Small intestine (tissue), 16 donors: ENCODE measurements at places on chromosomes 2 and 18. TPM values are rescaled to one million over a fixed set of nuclear protein-coding genes. Genes with fewer than 3 reads are reported as not detected.
A peak's percentile ranks its signal among the peaks of the same experiment; 100 is the strongest.

REG3G gene
- polyA plus RNA-seq: 5.1 TPM

DNA sequence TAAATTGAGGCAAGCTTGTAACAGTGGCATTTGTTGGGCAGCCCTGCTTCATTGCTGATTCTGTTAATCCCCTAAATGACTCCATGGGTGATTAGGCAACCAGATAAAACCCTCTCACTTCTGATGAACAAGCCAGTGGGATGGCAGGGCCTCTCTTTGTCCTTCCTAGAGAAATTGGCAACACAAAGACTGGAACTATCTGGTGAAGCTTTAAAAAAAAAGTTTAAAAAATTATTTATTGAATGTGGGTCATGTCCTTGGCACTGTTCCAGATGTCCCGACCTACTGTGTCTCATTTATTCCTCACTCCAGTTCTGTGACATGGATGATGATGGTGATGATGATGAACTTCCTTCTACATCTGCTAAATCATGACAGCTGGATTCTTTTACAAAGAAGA is 30.8 kb downstream of the NRP2 start:
- H3K4me3 ChIP-seq: no peak overlapping the region
- H3K27ac ChIP-seq: no peak overlapping the region
- H3K4me1 ChIP-seq: peaks cover 3% of the 10 kb centered on the region
- DNase-seq: no peak

DNA sequence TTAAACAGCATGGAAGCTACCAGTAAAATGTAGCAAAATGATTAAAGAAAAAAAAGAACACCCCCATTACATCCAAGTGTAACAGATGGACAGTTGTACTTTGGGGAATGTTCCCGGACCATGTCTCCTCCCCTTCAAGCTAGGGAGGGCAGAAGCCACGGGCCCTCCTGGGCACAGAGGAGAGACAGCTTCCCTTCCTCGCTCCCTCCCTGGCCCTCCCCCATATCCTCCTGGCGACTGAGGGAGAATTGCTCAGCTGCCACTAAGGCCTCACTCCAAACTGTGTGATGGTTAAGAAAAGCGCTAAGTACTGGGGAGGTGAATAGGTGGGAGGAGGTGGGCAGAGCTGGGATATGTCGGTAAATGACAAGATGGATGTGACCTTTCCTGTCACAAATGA is 358.0 kb downstream of the HRH4 start:
- peaks cover 3% of the 10 kb centered on the region for H3K27me3 ChIP-seq
- no peak overlapping the region for H3K4me3 ChIP-seq
- no peak for DNase-seq
- H3K4me1 ChIP-seq: no peaks in the 10 kb centered on the region

SKA1 gene
- 0.67 TPM for polyA plus RNA-seq

DNA sequence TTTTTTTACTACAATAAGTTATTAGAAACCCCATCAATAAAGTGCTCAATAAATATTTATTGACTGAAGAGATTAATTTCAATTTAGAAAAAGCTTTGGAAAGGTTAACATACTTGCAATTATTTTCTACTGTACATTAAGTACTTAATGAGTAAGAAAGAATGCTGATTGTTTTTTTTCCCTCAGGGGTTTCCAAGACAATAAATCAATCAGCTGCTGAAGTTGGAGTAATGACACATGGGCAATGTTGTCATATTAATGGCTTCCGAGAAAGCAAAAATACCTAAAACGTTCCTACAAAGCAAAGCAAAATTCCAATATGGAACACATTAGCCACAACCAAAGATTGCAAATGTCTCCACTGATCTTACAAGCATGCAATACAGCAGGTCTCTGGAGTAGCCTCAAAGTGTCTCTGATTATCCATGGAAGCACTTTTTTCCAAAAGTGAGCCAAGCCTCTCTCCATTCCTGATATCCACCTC is 66.7 kb downstream of the ZC3H6 start:
- no peak for DNase-seq
- H3K4me3 ChIP-seq: no peak overlapping the region
- peaks cover 21% of the 10 kb centered on the region for H3K4me1 ChIP-seq
- no peak overlapping the region for H3K27ac ChIP-seq
- H3K27me3 ChIP-seq: no peaks in the 10 kb centered on the region

DNA sequence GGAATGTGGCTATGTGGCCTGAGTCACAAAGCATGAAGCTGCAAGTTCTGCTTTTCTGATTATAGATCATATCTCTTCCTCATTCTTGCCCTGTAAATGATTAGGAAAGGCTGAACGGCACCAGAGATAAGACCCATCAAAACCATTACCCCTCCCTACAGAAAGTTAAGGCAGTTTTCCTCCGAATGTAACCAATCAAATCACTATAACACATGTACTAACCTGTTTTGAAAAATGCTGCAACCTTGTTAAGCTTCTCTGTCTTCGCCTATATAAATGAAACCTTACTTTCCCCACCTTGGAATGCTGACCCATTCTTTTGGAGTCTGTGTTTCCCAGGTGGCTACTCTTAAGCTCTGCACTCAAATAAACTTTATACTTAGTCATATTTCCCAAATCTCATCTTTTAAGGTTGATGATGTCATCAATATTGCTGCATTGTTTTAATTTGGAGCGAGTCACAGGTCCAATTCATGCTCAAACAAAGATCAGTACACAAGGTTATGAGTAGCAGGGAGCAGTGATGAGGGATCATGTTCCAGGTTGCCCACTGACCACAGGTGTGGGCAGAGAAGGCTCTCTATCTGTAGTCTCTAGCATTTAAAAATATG is 662.3 kb downstream of the IRS1 start:
- H3K36me3 ChIP-seq: no peaks in the 10 kb centered on the region
- H3K27me3 ChIP-seq: no peaks in the 10 kb centered on the region
- peak; percentile 9 for DNase-seq
- H3K27ac ChIP-seq: no peak overlapping the region

- no peak overlapping the region for H3K27ac ChIP-seq
- no peaks in the 10 kb centered on the region for H3K36me3 ChIP-seq
- no peaks in the 10 kb centered on the region for H3K4me1 ChIP-seq
- no peaks in the 10 kb centered on the region for H3K27me3 ChIP-seq
- H3K4me3 ChIP-seq: no peak overlapping the region
- no peak for DNase-seq
Measured at GRCh38 chr2:203697190-203697589, 9.2 kb upstream of the CD28 start.

- H3K4me1 ChIP-seq: no peaks in the 10 kb centered on the region
- H3K27me3 ChIP-seq: no peaks in the 10 kb centered on the region
- H3K4me3 ChIP-seq: no peak overlapping the region
- H3K36me3 ChIP-seq: no peaks in the 10 kb centered on the region
- no peak overlapping the region for H3K27ac ChIP-seq
Measured at GRCh38 chr2:41741951-41742595, 305.7 kb upstream of the PKDCC start.

GRCh38 chr2:134420259-134420658 is 166.4 kb downstream of the MGAT5 start:
- H3K4me1 ChIP-seq: no peaks in the 10 kb centered on the region
- H3K4me3 ChIP-seq: no peak overlapping the region
- H3K27ac ChIP-seq: no peak overlapping the region
- DNase-seq: no peak

DNA sequence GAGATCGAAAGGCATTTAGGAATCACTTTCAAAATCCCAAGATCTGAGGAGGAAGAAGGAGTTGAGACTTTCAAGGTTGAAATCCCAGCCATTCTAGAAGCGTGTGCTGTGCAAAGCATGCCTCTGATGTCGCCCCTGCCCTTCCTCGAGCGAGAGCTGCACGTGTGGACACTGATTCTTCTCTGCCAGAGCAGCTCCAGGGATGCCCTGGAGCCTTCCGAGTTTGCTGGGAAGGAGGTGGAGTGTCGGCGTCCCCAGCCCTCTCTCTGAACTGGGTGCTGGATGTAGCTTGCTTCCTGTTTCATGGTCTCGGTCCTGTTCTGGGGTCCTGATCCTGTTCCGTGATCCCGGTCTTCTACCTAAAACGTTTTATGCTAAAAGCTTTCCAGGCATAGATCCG is 76.1 kb downstream of the TWIST2 start:
- H3K4me3 ChIP-seq: no peak overlapping the region
- no peak for DNase-seq
- no peaks in the 10 kb centered on the region for H3K4me1 ChIP-seq
- H3K36me3 ChIP-seq: no peaks in the 10 kb centered on the region
- no peak overlapping the region for H3K27ac ChIP-seq

PLEKHM3 gene
- polyA plus RNA-seq: 0.89 TPM

GPR35 gene
- 367 TPM for polyA plus RNA-seq

DNA sequence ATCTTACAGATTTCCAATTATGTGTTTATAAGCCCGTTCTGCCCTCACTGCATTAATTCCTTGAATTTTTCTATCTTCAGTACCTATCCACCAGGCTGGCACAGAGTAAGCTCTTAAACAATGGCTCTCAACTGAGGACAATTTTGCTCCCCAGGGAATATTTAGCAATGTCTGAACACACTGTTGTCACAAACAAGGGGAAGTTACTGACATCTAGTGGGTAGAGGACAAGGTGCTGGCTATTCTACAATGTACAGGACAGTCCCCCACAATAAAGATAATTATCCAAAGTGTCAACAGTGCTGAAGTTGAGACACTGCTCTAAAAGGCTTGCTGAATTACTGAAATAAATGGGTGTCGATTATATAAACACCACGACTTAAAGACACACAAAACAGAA is 5.0 kb downstream of the NDUFS1 start:
- H3K4me3 ChIP-seq: no peak overlapping the region
- DNase-seq: peak; percentile 9
- no peak overlapping the region for H3K27ac ChIP-seq

GRCh38 chr2:167626301-167626700 is 621.1 kb downstream of the STK39 start:
- H3K27me3 ChIP-seq: no peaks in the 10 kb centered on the region
- H3K4me1 ChIP-seq: no peaks in the 10 kb centered on the region
- H3K27ac ChIP-seq: no peak overlapping the region
- DNase-seq: no peak
- H3K4me3 ChIP-seq: no peak overlapping the region

FAM228A gene
- not detected for polyA plus RNA-seq
